Heart left ventricle (tissue), 16 donors: ENCODE measurements at places on chromosomes 2 and 18. TPM values are rescaled to one million over a fixed set of nuclear protein-coding genes. Genes with fewer than 3 reads are reported as not detected.

TBC1D8 gene
- total RNA-seq, result 40.2 TPM

IL1RL2 gene
- total RNA-seq, result not detected

GRCh38 chr2:16281451-16282335 lies 341.3 kb downstream of the MYCN start:
- H3K4me1 ChIP-seq, result no peaks in the 10 kb centered on the region
- H3K27ac ChIP-seq, result no peak overlapping the region
- no peak overlapping the region for H3K4me3 ChIP-seq
- H3K27me3 ChIP-seq, result no peaks in the 10 kb centered on the region

DNA sequence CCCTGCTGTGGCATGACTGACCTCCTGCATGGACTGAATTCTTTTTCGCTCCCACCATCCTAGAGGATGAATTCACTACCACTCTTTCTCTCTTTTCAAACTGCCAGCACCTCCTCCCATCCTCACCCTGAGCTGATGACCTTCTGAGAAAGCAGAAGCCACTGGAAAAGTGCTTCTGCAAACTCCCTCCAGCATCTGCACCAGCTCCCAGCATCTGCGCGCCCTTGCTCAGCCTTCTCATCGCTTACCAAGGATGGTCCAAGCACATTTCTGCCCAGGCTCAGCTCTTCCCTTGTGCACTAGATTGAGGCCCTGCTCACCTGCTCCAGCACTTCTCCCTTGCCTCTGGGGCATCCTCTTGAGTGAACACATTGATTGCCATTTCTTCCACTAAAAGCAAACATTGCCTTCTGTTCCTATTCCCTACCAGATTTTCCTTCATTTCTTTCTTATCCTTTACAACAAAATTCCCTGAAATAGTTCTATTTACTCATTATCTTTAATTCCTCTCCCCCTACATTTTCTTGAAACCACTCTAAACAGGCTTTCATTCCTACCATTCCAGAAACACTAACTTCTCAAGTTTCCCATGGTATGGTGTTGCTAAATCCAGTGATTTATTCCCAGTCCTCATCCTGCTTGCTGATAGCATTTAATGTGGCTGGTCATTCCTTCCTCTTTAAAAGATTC lies 42.7 kb upstream of the IL1RL1 start:
- H3K27ac ChIP-seq, result no peak overlapping the region
- no peaks in the 10 kb centered on the region for H3K27me3 ChIP-seq
- no peak overlapping the region for H3K4me3 ChIP-seq
- no peaks in the 10 kb centered on the region for H3K36me3 ChIP-seq
- no peak for DNase-seq
- H3K4me1 ChIP-seq, result no peaks in the 10 kb centered on the region

GRCh38 chr2:98778151-98778550 lies 47.2 kb upstream of the MGAT4A start:
- H3K27ac ChIP-seq, result no peak overlapping the region
- H3K27me3 ChIP-seq, result peaks cover 2% of the 10 kb centered on the region
- no peaks in the 10 kb centered on the region for H3K36me3 ChIP-seq
- no peak overlapping the region for H3K4me3 ChIP-seq

DNA sequence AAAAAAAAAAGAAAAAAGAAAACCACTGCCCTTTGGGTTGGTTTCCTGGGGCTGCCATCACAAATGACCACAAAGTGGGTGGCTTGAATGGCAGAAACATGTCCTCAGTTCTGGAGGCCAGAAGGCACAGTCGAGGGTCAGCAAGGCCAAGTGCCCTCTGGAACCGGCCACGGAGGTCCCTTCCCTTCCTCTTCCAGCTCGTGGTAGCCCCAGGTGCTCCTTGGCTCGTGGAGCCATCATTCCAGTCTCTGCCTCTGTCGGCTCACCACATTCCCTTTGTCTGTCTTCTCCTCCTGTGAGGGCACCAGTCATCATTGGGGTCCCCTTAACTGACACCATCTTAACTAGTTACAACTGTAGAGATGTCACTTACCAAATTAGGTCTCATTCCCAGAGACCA lies 8.5 kb upstream of the NFATC1 start:
- no peaks in the 10 kb centered on the region for H3K36me3 ChIP-seq
- no peak overlapping the region for H3K27ac ChIP-seq
- DNase-seq, result no peak
- no peaks in the 10 kb centered on the region for H3K4me1 ChIP-seq
- H3K4me3 ChIP-seq, result no peak overlapping the region
